ENCODE measurements at places on chromosomes 11 and 22.

GRCh38 chr11:1219834-1220815 lies 2.7 kb upstream of the MUC5B start:
- no peak for DNase-seq

DNA sequence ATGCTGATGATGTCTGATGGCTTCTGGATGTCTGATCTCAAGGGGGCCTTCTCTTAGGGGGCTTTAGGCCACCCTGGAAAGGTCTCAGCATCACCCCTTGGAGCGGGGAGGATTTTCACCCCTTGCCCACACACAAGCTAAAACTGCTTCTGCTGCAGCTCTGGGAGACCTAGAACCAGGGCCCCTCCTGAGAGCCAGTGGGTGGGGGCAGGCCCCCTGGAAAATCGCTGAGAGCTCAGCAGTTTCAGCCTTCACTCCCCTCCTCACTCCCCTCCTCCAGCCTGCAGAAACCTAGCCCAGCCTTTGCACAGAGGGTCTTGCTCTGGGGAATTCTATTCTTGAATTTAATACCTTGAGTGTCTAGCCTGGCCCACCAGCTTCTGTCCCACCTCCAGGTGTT lies 17.2 kb downstream of the CD6 start:
- DNase-seq = no peak

DNA sequence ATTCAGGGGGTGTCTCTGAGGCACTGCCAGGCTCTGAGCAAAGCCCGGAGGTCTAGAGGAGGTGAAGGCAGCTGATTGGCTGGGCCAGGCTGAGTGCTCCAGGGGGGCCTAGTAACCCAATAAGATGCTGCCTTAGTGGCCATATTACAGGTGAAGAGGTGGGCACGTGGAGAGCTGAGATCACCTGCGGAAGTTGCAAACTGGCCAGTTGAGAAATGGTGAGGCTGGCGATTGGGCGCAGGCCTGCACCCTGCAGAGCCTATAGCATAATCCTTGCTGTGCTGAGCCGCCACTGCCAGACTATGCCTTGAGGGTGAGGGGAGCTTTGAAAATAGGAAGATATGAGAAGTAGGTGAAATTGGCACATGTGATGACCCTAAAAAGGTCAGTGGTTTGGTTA lies 21.7 kb downstream of the DERL3 start:
- DNase-seq = no peak

GRCh38 chr11:127345819-127346459 lies 345.4 kb upstream of the KIRREL3 start:
- DNase-seq = no peak

DNA sequence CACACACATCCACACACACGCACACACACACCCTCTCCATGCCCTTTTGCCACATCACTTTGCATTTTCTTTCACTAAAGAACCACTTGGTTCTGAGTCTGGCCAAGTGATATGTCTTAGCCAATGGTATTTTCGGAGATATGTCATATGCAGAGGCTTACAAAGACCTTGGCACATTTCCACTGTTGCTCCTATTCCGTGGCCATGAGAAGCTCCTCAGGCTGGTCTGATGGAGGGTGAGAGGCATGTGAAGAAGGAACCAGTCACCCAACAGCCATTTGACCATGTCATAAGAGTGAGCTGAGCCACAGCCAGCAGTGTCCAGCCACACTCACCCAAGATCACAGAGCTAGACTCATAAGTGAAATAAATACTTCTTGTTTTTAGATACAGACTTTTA lies 212.6 kb upstream of the NAV2 start:
- no peak for DNase-seq

DNA sequence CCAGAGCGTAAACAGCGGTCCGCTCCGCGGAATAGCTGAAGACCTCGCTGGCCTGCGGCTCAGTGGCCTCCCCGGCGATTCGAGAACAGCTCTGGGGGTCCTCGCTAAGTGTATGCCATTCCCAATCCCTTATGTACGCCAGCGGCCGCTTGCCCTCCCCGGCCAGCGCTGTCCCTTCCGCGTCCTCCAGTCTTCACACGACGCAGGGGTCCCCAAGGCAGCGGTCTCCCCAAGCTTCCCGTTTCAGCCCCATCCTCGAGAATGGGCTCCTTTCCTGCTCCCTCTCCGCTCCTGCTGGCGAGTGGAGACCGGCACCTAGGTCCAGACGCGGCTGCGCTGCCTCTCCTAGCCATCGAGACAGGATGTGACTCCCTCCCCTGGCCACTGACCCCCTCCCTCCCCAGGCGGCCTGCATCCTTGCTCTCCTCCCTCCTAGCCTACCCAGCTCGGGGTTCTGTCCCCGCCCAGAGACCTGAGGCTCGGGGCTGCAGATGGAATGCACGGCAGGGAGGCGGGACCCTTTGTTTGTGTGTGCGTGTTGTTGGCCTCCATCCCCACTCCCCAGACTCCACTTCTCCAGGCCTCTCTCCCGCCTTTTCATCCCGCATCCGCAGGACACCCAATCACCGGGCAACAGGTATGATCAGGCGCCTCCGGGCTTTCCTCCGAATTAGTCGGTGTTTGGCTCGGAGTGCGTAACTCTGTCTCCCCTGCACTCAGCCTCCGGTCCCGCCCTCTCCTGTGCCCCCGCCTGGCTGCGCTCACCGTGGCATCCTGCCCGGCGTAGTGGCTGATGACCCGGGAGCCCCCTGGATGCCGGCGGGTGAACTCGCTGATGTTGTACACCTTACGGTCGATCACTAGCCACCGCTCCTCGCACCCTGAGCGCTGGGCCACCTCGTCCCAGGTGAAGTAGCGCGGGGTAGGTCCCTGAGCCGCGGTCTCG lies 740 bp downstream of the FADS1 start:
- DNase-seq = peak; percentile 59

DNA sequence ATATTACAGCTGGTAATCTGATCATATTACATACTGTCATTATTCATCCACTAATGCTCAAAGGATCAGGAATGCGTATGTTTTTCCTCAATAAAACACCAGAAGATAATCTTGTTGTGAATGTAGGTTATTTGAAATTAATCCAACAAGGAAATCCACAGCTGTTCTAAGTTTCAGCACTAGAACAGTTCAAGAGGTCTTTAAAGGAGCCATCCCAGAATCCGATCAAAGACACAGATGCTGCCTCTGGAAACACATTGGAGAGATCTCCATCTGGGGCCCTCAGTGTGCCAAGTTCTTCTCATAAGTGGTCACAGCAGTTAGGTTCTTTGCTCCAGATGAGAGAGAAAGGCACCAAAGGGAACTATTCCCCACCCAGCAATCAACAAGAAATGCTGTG lies 1955.1 kb upstream of the RAG2 start:
- DNase-seq = no peak

DNA sequence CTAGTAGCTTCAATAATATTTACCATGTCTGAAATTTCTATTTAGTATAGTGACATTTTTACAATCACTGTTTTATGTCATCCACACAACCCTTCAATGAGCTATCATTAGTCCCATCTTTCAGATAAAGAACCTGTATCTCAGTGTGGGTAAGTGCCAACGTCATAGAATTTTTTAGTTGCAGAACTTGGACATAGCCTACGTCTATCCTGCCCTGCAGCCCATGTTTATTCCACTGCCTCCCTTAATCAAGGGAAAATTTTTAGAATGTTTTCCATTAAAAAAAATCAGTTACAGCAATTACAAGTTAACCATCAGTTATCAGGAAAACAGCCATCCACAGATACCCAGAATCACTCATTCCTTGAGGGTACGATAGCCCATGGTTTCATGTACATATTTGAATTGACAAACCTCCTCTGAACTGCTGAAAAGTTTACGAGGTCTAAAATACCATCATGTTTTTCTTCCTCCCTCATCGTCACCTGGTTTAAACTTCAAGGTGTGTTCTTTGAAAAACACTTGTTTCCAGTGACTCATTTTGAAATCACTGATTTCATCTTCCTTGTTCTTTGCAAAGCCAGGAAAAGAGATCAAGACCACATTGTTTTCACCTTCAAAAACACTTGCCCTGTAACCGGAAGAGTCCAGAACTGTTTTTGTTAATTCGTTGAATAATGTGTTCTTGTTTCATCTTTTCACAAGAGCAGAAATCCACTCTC lies 100.9 kb downstream of the FAM76B start:
- no peak for DNase-seq

DNA sequence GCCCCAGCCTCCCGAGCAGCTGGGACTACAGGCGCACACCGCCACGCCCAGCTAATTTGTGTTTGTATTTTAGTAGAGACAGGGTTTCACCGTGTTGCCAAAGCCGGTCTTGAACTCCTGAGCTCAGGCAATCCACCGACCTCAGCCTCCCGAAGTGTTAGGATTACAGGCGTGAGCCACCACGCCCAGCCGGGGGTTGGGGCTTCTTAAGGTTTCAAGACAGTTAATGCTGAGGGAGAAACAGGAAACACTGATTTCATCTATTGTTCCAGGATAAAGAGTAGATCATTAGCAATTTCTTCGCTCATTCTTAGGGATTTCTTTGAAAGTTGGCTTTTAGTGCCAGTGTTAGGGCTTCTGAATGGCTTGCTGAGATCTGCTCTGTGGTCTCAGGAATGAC lies 21.2 kb upstream of the CLMP start:
- DNase-seq = no peak

DNA sequence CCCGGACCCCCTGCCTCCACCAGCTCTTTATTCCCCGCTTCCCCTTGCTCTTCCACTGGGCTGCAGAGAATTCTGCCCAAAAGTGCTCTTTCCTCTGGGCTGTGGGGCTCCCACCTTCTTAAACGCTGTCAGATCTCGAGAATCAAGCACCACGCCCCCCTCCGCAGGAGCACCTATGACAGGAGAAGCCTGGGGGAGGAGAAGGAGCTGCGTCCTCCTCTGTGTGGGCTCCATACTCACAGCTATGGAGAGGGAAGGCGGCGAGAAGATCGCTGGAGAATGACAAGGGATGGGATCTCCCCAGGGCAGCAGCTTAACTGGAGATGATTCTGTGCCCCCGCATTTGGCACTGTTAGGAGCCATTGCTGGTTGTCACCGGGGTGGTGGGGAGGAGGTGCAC lies 19.7 kb downstream of the SHISAL1 start:
- no peak for DNase-seq

- no peak for DNase-seq
Measured at GRCh38 chr11:65859812-65860277, 388 bp upstream of the MUS81 start.

DNA sequence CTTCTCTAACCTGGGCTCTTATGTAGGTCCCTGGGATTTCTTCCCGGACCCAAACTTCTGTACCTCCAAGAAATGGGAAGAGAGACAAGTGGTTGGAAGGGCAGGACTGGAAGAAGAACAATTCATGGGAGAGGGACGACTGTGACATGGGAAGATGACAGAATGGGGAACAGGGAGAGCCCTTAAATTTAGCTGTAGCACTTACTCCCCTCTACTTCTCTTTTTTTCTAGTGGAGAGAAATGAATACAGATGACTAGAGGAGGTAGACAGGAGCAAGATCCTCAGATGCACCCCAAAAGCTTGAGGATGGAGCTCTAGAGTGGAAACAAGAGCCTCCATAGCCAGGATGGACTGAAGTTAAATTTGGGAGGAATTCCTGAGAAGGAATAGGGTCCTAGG lies 2.3 kb downstream of the RHOG start:
- DNase-seq = no peak

DNA sequence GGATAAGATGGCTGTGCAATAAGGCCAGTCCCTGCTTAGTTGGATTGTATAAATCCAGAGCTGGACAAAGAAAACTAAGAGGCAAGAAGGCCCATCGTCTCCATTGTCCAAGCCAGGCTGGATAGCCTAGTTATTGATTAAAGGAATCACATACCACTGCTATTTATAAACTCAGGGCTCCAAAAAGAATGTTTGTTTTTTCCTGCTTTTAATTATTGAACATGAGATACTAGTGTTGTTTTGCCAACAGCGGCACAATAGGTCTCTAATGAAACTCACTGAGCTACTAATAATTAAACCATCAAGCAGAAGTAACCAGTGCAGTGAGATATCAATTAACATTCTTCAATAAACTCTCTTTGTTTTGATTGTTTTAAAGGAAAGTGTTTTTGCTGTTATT lies 259.7 kb downstream of the INSC start:
- no peak for DNase-seq

DNA sequence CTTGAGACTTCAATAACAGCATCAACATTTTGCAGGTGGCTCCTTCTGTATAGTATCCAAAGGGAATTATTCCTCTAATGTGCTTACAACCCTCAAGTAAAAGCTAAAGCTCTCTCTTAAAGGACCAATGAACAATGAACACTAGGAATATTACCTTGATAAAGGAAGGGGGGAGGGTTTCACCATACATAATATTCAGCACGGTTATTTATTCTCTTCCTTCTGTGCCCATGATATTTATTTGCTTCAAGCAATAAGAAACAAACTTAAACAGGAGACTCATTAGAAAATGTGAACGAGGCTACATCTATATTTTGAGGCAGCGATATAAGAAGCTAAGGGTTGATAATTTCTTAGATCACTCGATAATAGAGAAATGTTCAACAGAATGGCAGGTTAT lies 21.2 kb downstream of the BLID start:
- DNase-seq = no peak

GRCh38 chr11:96150609-96151008 lies 192.4 kb downstream of the MAML2 start:
- no peak for DNase-seq

DNA sequence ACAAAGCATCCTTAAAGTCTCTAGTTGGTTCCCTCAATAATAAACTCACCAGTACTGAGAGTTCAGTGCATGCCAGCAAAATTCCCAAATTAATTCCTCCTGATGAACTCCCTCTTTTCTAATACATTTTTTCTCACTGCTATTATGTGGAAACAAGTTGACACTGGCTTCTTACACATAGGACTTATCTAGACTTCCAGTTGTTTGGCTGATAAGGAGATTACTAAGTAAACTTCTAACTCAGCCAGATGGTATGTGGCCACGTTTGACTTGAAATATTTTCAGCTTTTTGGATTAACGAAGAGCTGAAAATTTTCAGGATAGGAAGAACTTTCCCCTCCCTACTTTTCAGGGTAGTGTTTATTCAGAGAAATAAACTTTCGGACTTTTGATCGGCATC lies 1154.2 kb upstream of the TENM4 start:
- no peak for DNase-seq

GRCh38 chr22:42072606-42073330 lies 1.3 kb upstream of the PHETA2 start:
- no peak for DNase-seq

DNA sequence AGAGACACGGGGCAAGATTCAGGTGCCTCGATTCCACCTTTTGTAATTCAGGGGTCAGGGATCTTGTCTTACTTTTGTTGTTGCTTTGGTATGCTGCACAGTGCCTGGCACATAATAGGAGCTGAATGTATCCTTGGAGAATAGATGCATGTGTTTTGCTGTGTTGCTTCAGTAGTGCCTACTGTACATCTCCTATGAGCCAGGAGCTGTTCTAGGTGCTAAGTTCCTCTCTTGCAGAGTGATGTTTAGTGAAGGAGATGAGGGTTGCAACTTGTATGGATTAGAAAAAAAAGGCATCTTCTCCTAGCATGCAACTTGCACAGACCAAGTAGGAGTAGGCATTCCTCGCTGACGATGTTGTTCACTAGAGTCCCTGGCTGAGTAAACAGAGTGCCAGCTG lies 555.4 kb downstream of the NTM start:
- DNase-seq = no peak

DNA sequence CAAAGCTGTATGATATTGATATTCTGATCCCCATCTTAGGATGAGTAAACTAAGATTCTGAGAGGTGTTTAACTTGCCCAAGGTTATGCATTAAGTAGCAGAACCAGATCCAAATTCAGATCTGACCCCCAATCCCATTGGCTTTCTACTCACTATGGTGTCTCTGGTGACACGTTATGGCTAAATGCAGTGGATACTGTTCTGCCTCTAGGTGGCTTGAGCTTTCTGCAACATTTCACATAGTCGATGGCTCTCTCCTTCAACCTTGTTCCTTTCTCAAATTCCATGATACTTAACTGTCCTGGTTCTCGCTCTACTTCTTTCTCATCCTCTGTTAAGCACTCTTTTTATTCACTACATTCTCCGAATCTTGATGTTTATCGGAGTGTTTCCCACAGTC lies 9.4 kb downstream of the C11orf97 start:
- no peak for DNase-seq
